HFFc6 (cell line): ENCODE measurements at places on chromosomes 12 and 14. TPM values are rescaled to one million over a fixed set of nuclear protein-coding genes. Genes with fewer than 3 reads are reported as not detected.

GRCh38 chr12:2543801-2544200 lies 251.0 kb upstream of the FKBP4 start:
- DNase-seq, result no peak
- H3K36me3 ChIP-seq, result peaks cover 17% of the 10 kb centered on the region
- H3K27ac ChIP-seq, result no peak overlapping the region
- no peak overlapping the region for H3K4me3 ChIP-seq

DNA sequence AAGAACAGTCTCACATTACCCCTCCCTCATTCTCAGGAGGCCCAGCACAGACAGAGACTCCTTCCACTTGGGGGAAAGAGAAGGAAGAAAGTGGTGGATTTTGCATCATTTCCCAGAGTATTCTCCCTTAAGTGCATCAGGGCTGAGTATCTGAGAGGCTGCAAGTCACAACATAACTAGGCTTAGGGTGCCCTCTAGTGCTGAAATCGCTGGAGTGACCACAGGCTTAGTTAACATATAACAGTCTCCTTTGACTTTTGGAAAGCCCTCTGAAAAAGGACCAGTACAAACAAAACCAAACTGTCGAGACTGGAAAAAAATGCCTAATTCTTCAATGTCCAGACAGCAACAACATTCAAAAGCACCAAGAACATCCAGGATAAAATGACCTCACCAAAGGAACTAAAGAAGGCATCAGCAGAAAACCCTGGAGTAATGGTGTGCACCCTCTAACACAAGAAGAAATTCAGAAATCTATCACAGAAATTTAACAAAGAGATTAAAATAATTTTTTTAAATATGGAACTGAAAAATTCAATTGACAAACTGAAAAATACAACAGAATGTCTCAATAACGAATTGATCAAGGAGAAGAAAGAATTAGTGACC lies 412.3 kb downstream of the RPS29 start:
- no peak overlapping the region for H3K27ac ChIP-seq
- H3K36me3 ChIP-seq, result no peaks in the 10 kb centered on the region
- H3K4me1 ChIP-seq, result no peaks in the 10 kb centered on the region
- H3K4me3 ChIP-seq, result no peak overlapping the region

- H3K36me3 ChIP-seq, result peaks cover 13% of the 10 kb centered on the region
- peaks cover 2% of the 10 kb centered on the region; the same call in 1 of the 2 replicates for H3K27me3 ChIP-seq
- H3K4me1 ChIP-seq, result peaks cover 46% of the 10 kb centered on the region
- H3K4me3 ChIP-seq, result peak overlapping the region; percentile 93
- peak; percentile 63 for DNase-seq
These were observed 1.3 kb downstream of the TEAD4 start for GRCh38 chr12:2960390-2960956.

GRCh38 chr12:126040307-126040706 lies 975.1 kb downstream of the AACS start:
- no peaks in the 10 kb centered on the region for H3K4me1 ChIP-seq
- DNase-seq, result no peak
- no peaks in the 10 kb centered on the region; the same call in 1 of the 2 replicates for H3K27me3 ChIP-seq
- H3K4me3 ChIP-seq, result no peak overlapping the region
- H3K36me3 ChIP-seq, result no peaks in the 10 kb centered on the region
- H3K27ac ChIP-seq, result no peak overlapping the region

- H3K27me3 ChIP-seq, result peaks cover 19% of the 10 kb centered on the region
- H3K4me3 ChIP-seq, result no peak overlapping the region
- H3K27ac ChIP-seq, result no peak overlapping the region
- H3K36me3 ChIP-seq, result no peaks in the 10 kb centered on the region
These were observed 5.2 kb upstream of the DIO3 start for GRCh38 chr14:101556131-101556530.

- DNase-seq, result no peak
- H3K4me3 ChIP-seq, result no peak overlapping the region
- peaks cover 2% of the 10 kb centered on the region; the same call in 1 of the 2 replicates for H3K27me3 ChIP-seq
These were observed 96.3 kb downstream of the TMTC3 start for GRCh38 chr12:88238406-88238805.

- no peak overlapping the region for H3K4me3 ChIP-seq
- peaks cover 5% of the 10 kb centered on the region; the same call in 1 of the 2 replicates for H3K27me3 ChIP-seq
- no peak for DNase-seq
These were observed 398.3 kb downstream of the BCAT1 start for GRCh38 chr12:24550609-24551008.

- no peak for DNase-seq
- no peak overlapping the region for H3K4me3 ChIP-seq
- peaks cover 7% of the 10 kb centered on the region for H3K27me3 ChIP-seq
These were observed 61.0 kb upstream of the PELI2 start for GRCh38 chr14:56057071-56057741.

- H3K36me3 ChIP-seq, result no peaks in the 10 kb centered on the region
- DNase-seq, result no peak
- H3K27me3 ChIP-seq, result peaks cover 20% of the 10 kb centered on the region
- H3K27ac ChIP-seq, result no peak overlapping the region
- H3K4me1 ChIP-seq, result no peaks in the 10 kb centered on the region
These were observed 25.4 kb downstream of the BCL11B start for GRCh38 chr14:99246536-99247097.

- H3K4me1 ChIP-seq, result no peaks in the 10 kb centered on the region
- DNase-seq, result no peak
These were observed 18.6 kb downstream of the AICDA start for GRCh38 chr12:8594072-8594471.

- H3K4me3 ChIP-seq, result no peak overlapping the region
- H3K27ac ChIP-seq, result no peak overlapping the region
- no peaks in the 10 kb centered on the region for H3K36me3 ChIP-seq
These were observed 121.2 kb downstream of the PRICKLE1 start for GRCh38 chr12:42468341-42468821.

DNA sequence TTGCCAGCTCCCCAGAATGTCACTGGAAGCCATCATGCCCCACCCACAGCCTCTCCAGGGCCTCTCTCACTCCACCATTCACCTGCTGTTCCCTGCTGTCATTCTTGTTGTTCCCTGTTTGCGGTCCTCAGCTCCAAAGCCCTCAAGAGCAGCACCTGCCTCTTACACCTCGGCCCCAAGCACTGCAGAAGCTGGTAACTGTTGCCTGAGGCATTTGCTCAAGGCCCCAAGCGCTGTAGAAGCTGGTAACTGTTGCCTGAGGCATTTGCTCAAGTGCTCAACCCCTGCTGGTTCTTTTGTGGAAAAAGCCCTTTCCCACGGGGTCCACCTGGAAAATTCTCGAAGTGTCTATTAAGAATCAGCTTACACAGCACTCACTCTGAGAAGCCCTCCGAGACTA lies 78.0 kb downstream of the ARL6IP4 start:
- peaks cover 37% of the 10 kb centered on the region for H3K4me1 ChIP-seq
- no peak for DNase-seq
- H3K36me3 ChIP-seq, result no peaks in the 10 kb centered on the region
- H3K27ac ChIP-seq, result no peak overlapping the region
- H3K27me3 ChIP-seq, result peaks cover 9% of the 10 kb centered on the region
- H3K4me3 ChIP-seq, result no peak overlapping the region

- H3K27me3 ChIP-seq, result no peaks in the 10 kb centered on the region
- DNase-seq, result no peak
- H3K4me3 ChIP-seq, result no peak overlapping the region
- no peaks in the 10 kb centered on the region for H3K4me1 ChIP-seq
These were observed 17.4 kb downstream of the EGLN3 start for GRCh38 chr14:33933386-33933933.

GRCh38 chr12:109436188-109436560 lies 40.9 kb downstream of the KCTD10 start:
- no peak overlapping the region for H3K27ac ChIP-seq
- no peak overlapping the region for H3K4me3 ChIP-seq
- H3K27me3 ChIP-seq, result peaks cover 6% of the 10 kb centered on the region
- peaks cover 4% of the 10 kb centered on the region; the same call in 1 of the 2 replicates for H3K36me3 ChIP-seq

- H3K27me3 ChIP-seq, result peaks cover 1% of the 10 kb centered on the region
- no peaks in the 10 kb centered on the region for H3K4me1 ChIP-seq
- H3K4me3 ChIP-seq, result no peak overlapping the region
- H3K36me3 ChIP-seq, result no peaks in the 10 kb centered on the region
- no peak for DNase-seq
These were observed 79.8 kb upstream of the FSCB start for GRCh38 chr14:44586910-44587309.

GRCh38 chr14:93034671-93034994 lies 81.1 kb downstream of the ITPK1 start:
- H3K4me1 ChIP-seq, result peaks cover 45% of the 10 kb centered on the region
- H3K4me3 ChIP-seq, result no peak overlapping the region
- H3K27ac ChIP-seq, result no peak overlapping the region

GPHB5 gene
- total RNA-seq, result not detected in 2 replicates

BCAT1 gene
- 145 to 176 TPM (median 157 TPM) in 3 replicates for total RNA-seq

AQP2 gene
- not detected in 3 replicates for total RNA-seq

OR6C2 gene
- total RNA-seq, result not detected in 3 replicates

PZP gene
- not detected in 3 replicates for total RNA-seq

PUS7L gene
- 15.9 to 20.5 TPM (median 16.6 TPM) in 3 replicates for total RNA-seq

CLEC4C gene
- total RNA-seq, result not detected in 3 replicates
